ENCODE measurements at places on chromosomes 16 and 17. TPM values are rescaled to one million over a fixed set of nuclear protein-coding genes. Genes with fewer than 3 reads are reported as not detected.

Gene HCRT
- total RNA-seq, result not detected

Gene TMC7
- total RNA-seq, result 3.3 TPM

DNA sequence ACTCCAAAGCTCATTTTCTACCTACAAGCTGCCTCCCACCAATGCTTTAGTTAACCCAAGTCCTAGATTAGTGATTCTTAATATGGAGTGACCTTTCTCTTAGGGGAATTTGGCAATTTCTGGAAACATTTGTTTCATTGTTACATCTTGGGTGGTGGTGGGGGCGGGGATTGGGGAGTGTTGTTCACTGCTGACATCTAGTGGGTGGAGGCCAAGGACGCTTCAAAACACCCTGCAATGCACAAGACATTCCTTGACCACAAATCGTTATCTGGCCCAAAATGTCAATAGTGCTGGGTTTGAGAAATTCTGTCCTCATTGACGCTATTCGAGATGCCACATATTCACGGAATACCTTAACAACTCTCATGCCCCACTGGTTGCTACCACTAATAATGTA lies 282.9 kb downstream of the RBFOX1 start:
- no peaks in the 10 kb centered on the region for H3K36me3 ChIP-seq
- no peak overlapping the region for H3K27ac ChIP-seq
- no peaks in the 10 kb centered on the region for H3K27me3 ChIP-seq
- no peak for DNase-seq
- no peaks in the 10 kb centered on the region for H3K4me1 ChIP-seq
- no peak overlapping the region for H3K4me3 ChIP-seq

GRCh38 chr17:68011199-68011665 lies 15.0 kb upstream of the C17orf58 start:
- H3K4me1 ChIP-seq, result no peaks in the 10 kb centered on the region
- no peaks in the 10 kb centered on the region for H3K36me3 ChIP-seq
- no peak for DNase-seq
- no peak overlapping the region for H3K4me3 ChIP-seq
- H3K27ac ChIP-seq, result no peak overlapping the region

GRCh38 chr17:70059071-70059470 lies 16.0 kb upstream of the KCNJ16 start:
- no peak overlapping the region for H3K27ac ChIP-seq
- H3K4me1 ChIP-seq, result no peaks in the 10 kb centered on the region
- DNase-seq, result no peak
- no peaks in the 10 kb centered on the region for H3K27me3 ChIP-seq

Gene DOC2A
- total RNA-seq, result 2.5 TPM

Gene ZNF747
- 17.4 TPM for total RNA-seq

Gene GNG13
- total RNA-seq, result not detected

- H3K27ac ChIP-seq, result no peak overlapping the region
- no peak for DNase-seq
- no peaks in the 10 kb centered on the region for H3K27me3 ChIP-seq
- H3K4me3 ChIP-seq, result no peak overlapping the region
- H3K4me1 ChIP-seq, result no peaks in the 10 kb centered on the region
- H3K36me3 ChIP-seq, result no peaks in the 10 kb centered on the region
Measured at GRCh38 chr16:58906981-58907715, 173.0 kb upstream of the GOT2 start.
